Neural crest cell (in vitro differentiated cells): ENCODE measurements at places on chromosomes 5 and 9.
A peak's percentile ranks its signal among the peaks of the same experiment; 100 is the strongest.

DNA sequence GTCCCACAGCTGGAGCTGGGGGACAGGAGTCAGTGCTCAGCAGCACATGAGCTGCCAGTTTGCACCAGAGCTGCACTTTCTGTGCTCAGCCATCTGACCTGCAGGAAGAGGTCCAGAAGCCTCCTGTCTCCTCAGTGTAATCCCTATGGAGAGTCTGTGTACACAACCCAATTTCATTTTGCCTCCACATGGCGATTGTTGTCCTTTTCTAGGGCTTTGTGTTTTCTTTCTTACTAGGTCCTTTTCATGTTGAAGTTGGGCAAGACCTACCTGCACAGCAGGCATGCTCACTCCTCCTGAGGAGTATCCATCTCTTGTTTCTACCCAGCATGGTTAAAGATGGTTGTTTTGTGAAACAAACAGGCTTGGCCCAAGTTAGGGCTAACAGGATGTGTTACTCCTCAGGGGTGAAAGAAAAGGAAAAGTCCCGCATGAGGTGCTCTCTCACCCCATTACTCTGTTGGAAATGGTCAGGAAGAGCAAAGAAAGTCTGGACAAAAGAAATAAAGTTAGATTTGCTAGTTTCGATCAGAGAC is 273.0 kb downstream of the TMEM167A start:
- DNase-seq: no peak

DNA sequence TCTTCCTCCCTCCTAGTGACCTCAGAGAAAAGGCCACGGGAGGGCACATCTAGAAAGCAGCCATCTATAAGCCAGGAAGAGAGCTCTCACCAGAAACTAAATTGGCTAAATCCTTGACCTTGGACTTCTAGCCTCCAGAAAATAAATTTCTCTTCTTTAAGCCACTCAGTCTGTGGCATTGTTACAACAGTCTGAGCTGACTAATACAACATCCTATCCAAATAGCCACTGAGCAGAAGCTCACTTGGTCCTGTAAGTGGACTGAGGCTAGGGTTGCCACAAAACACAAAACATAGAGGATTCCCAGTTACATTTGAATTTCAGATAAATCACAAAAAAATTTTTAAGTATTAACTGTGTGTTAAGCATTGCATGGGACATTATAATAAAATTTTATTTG is 383.4 kb downstream of the MLLT3 start:
- DNase-seq: no peak

DNA sequence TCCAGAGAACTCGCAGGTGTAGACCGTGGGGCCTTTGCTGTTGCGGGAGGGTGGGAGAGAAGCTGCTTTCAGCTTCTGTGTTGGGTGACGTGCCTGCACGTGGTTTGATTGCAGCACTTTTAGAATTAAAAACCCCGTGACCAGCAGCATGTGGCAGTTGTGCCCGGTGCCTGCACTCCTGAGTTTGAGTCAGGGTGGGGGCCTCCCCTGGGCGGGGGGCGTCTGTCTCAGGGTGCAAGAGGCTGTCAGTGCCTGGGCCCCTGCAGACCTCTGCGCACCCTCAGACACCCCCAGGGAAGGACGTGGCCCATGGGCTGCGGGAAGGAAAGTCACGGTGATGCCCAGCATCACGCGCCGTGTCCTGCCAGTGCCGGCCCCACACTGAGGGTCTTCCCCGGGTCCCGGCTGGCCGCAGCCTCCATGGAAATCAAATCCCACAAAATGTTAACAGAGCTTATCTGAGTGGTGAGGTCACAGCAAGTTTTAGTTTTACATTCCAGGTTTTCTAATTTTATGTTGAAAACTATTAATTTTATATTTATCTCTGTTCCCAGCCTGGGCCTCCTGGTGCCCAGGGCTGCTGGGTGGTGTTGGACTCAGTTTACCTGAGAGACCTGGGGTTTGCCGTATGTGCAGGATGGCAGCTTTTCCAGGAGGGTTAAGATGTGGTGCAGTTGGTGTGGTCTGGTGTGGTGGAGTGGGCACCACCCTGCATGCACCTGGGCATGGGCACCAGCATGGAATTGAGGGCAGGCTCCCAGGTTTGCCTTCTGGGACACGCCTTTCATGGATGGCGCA is 33.3 kb downstream of the AHRR start:
- no peak for DNase-seq

DNA sequence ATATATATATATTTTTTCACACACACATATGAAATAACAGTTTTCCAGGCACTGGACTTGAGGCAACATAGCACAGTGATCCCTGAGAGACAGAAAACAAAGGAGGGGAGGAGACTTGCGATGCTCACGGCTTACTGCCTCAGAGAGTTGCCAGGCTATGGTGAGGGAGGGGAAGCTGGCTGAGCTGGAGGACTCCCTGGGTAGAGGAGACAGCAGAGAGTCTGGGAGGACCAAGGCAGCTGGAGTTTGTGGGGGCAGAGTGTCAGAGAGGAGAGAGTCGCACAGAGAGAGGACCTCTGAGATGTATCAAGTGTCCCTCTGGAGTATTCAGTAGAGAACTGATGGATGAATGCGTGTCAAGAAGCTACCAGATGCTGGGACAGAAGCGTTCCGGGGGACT is 23.1 kb upstream of the QSOX2 start:
- DNase-seq: no peak

- no peak for DNase-seq
These were observed 380.3 kb upstream of the TNC start for GRCh38 chr9:115498303-115498702.

DNA sequence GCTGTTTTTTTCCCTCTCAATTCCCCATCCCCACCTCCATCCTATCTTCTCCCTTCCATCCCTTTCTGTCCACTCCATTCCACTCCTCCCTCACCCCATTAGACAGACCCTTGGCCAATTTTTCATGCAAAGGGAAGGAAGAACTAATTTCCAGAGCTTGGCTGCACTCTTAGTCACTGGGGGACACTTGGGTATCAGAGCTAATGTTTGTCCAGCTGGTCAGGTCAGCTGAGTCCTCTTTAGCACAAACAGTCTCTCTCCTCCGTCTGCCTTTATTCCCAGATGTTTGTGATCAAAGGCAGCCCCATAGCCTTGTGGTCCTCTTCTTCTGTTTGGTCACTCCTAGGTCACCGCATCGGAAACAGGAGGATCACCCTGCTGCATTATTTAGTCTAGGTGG is 148.5 kb downstream of the NMUR2 start:
- DNase-seq: no peak

DNA sequence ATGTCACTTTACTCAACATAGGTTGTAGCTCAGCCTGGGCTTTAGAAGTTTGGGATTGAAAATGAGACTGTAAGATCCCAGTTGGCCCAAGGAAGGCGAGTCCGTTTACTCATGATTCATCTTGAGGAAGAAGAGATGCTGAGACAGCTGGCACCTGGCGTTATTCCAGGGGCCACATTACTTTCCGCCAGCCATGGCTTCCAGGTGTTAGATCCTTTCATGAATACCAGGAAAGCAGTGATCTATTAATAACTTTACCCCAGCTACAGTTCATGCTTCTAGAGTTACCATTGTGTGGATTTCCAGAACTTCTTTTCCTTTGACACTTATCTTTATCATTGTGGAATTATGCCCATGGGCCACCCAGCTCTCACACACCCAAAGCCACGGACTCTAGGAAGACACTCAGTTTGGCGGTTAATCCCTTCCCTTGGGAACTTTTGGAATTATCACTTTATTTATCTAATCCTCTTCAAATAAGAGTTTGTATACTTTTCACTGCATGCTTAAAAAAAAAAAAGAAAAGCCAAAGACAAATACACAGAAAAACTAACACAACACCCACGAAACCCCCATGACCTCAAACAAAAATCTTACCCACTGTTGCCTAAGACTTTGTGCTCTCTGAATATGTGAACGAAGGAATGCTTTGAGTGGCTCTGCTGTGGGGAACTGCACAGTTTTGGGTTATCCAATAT is 26.9 kb downstream of the RAI14 start:
- no peak for DNase-seq

DNA sequence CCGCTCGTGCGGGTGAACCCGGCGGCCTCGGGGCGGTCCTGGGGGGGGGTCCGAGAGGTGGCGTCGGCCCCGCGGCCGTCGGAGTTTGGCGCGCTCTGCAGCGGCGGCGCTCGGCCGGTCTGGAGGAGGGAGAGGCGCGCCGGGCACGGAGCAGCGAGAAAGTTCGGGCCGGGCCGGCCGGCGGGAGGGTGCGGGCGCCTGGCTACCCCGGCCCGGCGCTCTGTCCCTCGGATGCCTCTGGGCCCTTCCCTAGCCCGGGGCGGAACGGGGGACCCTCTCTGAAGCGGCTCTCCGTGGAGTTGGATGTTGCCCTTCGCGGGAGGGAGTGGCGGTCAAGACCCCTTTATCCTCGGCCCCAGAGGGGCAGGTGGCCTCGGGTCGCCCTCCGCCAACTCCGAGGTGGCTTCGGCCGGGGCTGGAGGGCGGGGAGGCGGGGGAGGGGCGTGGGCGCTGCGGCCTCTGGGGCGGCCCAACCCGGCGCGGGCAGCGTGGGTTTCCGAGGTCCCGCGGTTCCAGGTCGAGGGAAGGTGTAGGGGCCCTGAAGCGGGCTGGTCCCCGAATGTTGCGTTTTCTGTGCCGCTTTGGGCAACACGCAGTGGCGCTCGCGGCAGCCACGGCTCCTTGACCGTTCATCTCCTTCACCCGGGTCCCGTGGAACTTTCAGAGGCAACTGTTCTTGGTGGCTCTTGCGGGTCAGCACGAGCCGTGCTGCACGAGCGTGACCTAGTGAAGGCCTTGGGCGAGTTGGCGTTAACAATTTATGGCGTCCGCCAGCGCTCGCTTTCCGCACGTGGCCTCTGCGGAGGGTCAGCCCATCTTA is 290.5 kb downstream of the DOCK8 start:
- DNase-seq: peak; percentile 10

- no peak for DNase-seq
These were observed 1.3 kb upstream of the ST8SIA4 start for GRCh38 chr5:100904259-100904861.

DNA sequence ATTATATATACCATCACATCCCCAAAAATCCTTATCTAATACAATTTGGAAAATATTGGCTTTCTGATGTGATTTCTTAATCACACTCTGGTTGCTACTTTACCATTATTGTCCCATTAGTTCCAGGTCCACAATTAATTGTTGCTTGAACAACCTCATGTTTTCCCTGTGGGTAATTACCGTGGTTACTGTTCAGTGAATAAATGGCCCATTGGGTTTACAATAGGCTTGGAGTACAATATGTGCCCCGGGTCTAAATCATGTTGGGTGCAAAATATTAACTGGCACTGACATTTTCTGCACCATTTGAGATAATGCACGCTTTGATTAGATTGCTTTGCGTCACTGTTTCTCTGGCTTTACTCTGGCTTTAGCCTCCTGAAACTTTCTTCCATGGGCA is 163.7 kb downstream of the GABBR2 start:
- DNase-seq: no peak

- no peak for DNase-seq
These were observed 179.5 kb downstream of the ARHGEF28 start for GRCh38 chr5:73805449-73805848.

- DNase-seq: no peak
These were observed 74.6 kb downstream of the UBAP1 start for GRCh38 chr9:34253460-34253837.

DNA sequence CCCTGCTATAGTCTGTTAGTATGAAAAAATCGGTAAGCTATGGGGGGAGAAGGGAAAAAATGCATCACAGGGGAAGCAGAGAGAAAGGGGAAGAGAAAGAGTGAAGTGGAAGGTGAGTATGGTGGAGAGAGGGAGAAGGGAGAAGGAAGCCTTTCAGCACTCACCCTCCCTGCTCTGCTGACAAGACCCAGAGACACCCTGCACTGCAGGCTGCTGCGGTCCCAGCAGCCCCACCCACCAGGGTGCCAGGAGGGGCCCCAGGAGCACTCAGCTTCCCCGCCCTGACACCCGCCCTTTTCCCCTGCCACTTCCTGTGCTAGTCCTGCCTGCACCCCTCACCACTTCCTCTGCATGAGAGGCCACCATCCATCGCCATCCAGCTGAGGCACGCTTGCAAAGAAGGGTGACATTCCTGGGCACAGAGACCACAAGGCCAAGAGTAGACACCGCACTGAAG is 12.7 kb downstream of the STK10 start:
- DNase-seq: no peak

DNA sequence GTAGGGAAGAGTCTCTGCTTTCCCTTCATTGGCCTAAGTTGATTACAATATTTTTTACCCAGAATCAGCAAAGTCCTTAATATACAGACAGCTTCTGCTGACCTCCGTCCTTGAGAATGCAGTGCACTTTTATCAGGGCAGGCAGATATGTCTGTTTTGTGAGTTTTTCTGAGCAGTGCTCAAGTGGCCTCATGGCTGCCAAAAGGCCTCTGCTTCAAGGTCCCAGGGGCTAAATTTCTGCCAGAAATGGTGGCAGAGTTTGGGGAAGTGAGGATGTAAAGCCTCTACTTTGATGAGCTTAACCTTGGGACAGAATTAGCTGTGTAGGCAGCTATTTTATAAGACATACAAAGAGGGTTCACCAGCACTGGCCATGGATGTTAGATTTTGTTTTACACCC is 275.8 kb downstream of the ADAMTSL1 start:
- DNase-seq: no peak

GRCh38 chr9:10232352-10232930 is 380.4 kb downstream of the PTPRD start:
- no peak for DNase-seq

- no peak for DNase-seq
These were observed 43.8 kb downstream of the WHRN start for GRCh38 chr9:114461468-114461867.

GRCh38 chr9:31146485-31147166 is 1237.8 kb upstream of the ACO1 start:
- DNase-seq: no peak

DNA sequence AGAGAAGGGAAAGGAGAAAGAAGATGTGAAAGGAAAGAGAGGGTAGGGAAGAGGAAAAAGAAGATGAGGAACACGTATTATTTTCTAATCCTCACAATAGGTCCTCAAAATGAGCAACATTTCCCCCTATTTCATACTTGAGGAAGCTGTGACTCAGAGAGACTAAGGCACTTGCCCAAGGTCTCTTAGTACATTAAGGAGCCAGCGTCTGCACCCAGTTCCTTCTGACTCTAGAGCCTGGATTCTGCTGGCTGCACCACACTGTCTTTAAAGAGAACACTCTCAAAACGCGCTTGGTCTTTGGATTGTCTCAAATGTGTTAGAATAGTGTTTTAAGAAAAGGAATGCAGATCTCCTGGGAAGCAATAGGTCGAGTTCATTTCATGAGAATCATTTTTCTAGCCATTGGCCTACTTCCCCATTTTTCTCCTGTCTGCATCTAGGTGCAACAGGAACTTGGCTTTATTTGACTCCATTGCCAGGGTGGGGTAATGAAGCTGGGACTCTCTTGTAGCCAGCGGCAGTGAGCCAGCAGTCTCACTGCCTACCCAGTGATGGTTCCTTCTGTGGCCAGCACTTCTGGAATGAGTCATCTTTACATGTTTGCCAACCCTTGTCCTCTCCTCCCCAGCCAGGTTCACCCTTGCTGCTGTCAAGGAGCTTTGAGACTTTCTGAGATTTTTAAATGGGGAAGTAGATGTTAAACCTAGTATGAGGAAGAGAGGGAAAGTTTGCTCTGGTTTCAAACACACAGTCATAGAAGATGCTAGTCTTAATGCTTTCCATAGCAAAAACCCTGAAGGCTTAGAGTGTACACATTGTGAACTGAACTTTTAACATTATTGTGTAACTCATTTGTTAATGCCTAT is 82.7 kb downstream of the DOCK8 start:
- DNase-seq: no peak
